Ovary (tissue), 10 donors: ENCODE measurements at places on chromosomes 3 and 15.

- DNase-seq = no peak
Observed at GRCh38 chr3:50378757-50379156, 19.4 kb upstream of the TMEM115 start.

- DNase-seq = no peak
Observed at GRCh38 chr3:112090887-112091586, 4.8 kb downstream of the C3orf52 start.

DNA sequence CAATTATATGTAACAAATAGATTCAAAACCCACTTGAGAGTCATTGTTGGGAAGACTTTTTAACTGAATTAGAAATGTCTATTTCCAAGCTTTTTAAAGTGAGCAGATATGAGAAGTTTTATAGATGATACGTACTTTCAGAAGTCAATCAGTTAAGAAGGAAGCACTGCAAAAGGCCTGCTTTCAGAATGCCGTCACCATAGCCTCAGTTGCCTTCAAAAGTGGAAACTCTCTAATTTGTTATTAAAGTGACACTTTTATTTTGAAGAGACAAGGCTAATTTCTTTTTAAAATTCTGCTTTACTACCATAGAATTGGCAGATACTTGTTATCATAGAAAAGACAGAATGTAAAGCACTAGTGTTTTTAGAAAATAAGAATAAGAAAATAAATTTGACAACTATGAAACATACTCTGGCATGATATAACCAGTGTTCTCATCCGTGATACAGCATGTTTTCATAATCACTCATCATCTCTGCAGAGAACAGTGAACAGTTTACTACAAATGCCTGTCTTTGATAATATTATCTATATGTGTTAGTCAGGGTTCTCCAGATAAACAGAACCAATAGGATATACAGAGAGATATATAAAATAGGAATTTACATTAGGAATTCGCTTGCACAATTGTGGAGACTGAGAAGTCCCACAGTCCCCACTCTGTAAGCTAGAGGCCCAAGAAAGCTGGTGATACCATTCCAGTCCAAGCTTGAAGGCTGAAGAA lies 7.0 kb upstream of the PLD1 start:
- no peak for DNase-seq

DNA sequence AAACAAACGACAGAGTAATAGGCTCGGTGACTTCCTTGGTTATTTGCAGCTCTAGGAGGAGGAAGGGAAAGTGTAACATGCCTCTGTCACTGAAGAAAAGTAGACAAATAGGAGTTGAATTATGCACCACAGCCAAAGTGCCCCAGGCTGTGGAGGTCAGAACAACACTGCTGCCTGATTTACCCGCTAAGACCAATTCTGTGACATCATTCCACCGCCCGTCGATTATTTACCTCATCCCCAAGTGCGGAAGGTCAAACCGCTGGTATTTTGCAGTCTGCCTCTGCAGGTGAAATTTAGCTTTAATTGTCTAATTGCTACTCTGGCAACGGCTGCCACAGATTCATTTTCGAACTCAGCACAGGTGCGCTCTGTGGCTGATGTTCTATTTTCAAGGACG lies 106.3 kb upstream of the PRICKLE2 start:
- DNase-seq = no peak

DNA sequence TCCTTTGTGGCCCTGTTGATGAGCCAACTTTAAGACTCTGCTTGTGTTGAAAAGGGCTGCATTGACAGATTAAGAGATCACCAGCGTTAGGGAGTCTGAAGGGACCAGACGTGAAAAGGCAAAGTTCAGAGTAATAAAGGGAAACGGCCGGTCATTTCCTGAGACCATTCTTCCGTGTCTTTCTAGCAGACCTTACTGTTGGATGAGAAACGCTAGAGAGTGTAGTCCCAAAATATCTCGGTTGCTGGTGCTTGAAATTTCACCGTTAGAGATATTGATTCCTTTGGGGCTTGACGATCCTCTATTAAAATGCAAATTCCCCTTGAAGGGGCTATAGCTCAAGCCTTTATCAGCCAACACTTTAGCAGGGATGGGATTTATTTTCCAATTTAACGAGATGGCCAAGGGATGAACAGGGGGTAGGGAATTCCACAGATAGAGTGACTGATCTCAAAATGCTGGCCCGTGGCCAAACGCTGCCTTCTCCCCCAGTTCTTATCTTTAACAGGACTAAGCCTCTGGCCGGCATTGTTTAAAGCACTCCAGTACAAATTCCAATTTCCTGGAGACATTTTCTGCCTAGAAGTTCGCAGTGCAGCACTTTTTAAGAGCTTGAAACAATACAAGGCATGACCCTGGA lies 250.4 kb downstream of the TJP1 start:
- no peak for DNase-seq

- DNase-seq = no peak
Observed at GRCh38 chr15:50235794-50236193, 29.7 kb downstream of the HDC start.

- DNase-seq = no peak
Observed at GRCh38 chr3:27960133-27960532, 238.0 kb upstream of the EOMES start.

DNA sequence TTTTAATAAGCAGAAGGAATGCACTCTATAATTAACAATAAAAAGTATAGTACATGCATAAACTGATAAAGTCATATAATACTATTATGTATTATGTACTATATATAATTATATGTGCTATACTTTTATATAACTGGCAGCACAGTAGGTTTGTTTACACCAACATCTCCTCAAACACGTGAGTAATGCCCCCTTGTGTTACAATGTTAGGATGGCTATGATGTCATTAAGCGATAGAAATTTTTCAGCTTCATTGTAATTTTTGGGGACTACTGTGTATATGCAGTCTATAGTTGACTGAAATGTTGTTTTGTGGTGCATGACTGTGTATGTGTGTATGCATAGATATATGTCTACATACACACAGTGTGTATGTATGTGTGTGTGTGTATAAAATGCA lies 100.6 kb downstream of the SLMAP start:
- DNase-seq = no peak

DNA sequence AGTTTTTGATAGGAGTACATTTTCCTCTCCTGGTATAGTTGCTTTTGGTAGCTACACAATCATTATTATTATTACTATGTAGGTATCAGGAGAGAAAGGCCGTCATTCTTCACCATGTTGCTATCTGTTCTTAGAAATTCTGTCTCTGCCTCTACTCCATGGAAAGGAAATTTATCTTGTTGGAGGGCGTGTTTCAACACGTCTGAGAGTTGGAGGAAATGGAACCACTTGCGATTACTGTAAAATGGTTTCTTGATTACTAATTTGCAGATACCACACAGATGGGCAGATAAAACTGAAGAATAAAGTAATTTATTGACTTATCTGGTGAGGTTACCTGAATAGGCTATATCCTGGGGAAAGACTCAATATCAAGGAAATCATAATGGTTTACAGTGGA lies 488.4 kb downstream of the NR2F2 start:
- DNase-seq = no peak

GRCh38 chr15:28106294-28107110 lies 7.4 kb upstream of the OCA2 start:
- DNase-seq = peak; percentile 30

GRCh38 chr3:53162672-53163443 lies 1.8 kb downstream of the PRKCD start:
- DNase-seq = no peak

- DNase-seq = no peak
Observed at GRCh38 chr3:72214066-72214951, 429.4 kb upstream of the PROK2 start.

DNA sequence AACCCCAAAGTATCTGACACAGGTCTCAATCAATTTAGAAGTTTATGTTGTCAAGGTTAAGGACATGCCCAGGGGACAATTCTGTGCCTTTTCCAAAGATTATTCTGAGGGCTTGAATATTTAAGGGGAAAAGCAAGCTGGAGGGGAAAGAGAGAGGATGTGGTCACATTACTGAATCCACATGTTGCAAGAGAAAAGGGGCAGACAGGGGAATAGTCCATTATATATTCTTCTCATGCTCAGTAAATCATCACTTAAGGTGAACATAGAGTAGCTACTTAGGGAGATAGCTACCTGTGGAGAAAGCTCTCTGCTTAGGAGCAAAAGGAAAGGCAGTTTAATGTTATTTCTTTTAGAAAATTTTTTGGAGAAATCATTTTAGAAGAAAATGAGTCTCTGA lies 751.6 kb downstream of the SI start:
- DNase-seq = no peak
